DND-41 (cell line): ENCODE measurements at places on chromosomes 5 and 9.

- DNase-seq: no peak
Observed at GRCh38 chr5:54696931-54697330, 179.4 kb downstream of the SNX18 start.

GRCh38 chr9:79104951-79105350, 466.8 kb upstream of the TLE4 start:
- no peak for DNase-seq

DNA sequence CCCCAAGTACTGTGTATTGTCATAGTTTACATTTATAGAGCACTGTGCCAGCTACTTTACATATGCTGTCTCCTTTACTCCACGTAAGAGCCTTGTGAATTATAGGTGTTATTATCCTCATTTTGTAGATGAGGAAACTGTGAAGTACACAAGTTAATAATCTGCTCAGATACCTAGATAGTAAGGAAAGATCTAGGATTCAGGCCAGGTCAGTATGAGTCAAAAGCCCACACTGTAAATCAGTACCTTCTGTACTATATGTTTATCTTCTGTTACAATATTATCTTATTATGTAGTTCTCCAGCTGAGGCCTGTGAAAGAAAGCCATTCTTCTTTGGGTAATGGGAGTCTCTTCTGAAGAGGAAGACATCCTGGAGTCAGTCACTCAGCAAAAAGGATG, 72.4 kb upstream of the TLX3 start:
- DNase-seq: no peak

GRCh38 chr9:35871545-35871944, 1.3 kb upstream of the OR13J1 start:
- DNase-seq: no peak

GRCh38 chr9:121725008-121725775, 73.8 kb downstream of the DAB2IP start:
- DNase-seq: no peak
